ENCODE measurements at places on chromosomes 1 and 21. TPM values are rescaled to one million over a fixed set of nuclear protein-coding genes. Genes with fewer than 3 reads are reported as not detected.

The OR2M4 gene
- total RNA-seq: not detected

The LCE2A gene
- not detected for total RNA-seq

The ADORA3 gene
- total RNA-seq: not detected

The THEM5 gene
- not detected for total RNA-seq

The SDF4 gene
- total RNA-seq: 101 TPM

The SLC44A3 gene
- total RNA-seq: 0.37 TPM

The OR2T29 gene
- not detected for total RNA-seq

The KRTAP12-2 gene
- not detected for total RNA-seq

Measured in subcutaneous preadipocyte (primary cell).